ENCODE measurements at places on chromosomes 3 and 15.

DNA sequence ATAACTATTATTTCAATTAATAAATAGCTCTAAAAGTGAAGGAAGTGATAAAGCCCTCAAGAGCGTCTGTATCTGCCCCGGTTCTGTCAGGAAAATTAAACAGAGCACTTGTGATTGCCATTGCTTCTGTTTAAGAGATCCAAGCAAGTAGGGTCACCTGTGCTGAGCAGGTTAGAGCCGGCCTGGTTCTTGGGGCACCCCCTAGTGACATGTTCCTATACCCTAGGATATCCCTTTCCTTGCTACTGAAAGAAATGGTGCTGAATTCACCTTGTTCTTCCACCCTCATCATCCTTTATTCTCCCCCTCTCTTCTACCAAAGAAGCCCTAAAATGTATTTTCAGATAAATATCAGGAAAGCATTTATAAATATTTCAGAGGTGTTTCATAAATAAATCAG, 323.5 kb downstream of the RORA start:
- DNase-seq = peak; percentile 2

- DNase-seq = no peak
Observed at GRCh38 chr3:177230641-177231040, 33.4 kb upstream of the TBL1XR1 start.

- no peak for DNase-seq
Observed at GRCh38 chr3:42703695-42704025, 1.1 kb upstream of the HHATL start.

DNA sequence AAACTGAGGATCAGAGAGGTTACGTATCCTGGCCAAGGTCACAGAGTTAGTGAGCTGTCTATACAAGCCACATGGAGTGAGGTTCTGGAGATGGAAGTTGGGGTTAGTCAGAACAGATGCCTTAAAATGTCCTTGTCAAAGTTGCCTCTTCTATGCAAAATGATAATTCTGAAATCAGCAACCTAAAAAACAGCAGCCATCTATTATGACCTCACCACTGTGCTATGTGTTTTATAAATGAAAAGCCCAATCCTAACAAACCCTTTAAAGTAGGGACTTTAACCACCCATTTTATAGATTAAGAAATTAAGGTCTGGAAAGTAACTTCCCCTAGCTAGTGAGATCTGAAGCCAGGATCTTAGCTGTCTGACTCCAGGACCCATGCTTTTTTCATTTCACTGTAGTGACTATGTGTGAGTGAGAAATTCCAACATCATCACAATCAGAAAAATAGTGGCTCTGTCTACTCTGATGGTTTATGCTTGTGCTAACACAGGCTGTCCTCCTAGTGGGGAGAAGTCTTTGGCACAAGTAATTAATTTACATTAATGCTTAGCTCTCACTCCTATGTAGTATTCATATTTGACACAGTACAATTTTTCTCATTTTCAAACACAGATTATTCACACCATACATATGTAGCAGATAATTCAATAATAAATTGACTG, 143.6 kb downstream of the ANO10 start:
- no peak for DNase-seq

DNA sequence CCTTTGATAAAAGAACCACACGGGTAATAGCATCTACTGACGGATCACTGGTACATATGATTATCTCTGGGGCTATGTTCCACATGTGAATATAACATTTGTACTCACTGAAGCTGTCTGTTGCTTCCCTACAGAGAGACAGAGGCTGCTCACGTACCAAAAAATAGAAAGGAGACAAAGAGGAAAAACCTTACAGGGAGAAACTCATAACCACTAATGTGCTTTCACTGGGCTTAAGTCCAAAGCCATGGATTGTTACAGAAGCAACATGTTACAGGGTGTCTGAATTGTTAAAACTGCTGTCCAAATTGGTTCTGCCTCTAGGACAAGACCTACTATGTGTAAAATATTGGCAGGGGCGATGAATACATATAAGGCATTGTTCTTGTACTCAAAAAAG, 311.9 kb downstream of the FOXP1 start:
- DNase-seq = no peak

DNA sequence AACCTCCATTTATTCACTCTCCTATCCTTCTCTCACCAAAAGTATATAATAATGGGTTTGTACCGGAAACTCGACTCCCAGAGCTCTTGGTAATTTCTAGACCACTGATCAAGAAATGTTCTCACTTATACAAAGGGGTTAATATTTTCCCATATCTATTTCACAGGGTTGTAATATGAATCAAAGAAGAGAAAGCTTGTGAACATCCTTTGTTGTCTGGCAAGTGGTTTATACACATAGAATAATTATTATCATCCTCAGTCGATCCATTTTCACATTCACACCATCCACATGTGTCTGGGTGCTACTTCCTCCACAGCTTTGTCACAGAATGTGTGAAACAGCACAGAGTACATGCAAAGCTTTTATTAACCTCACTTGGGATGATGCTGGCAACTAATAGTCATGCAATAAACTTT, 29.9 kb upstream of the STT3B start:
- no peak for DNase-seq

- DNase-seq = no peak
Observed at GRCh38 chr15:76336254-76337058, at the start of gene ISL2. ISL2 (plus strand) TSS chr15:76336773; CDS start chr15:76336884, 111 bp downstream.

DNA sequence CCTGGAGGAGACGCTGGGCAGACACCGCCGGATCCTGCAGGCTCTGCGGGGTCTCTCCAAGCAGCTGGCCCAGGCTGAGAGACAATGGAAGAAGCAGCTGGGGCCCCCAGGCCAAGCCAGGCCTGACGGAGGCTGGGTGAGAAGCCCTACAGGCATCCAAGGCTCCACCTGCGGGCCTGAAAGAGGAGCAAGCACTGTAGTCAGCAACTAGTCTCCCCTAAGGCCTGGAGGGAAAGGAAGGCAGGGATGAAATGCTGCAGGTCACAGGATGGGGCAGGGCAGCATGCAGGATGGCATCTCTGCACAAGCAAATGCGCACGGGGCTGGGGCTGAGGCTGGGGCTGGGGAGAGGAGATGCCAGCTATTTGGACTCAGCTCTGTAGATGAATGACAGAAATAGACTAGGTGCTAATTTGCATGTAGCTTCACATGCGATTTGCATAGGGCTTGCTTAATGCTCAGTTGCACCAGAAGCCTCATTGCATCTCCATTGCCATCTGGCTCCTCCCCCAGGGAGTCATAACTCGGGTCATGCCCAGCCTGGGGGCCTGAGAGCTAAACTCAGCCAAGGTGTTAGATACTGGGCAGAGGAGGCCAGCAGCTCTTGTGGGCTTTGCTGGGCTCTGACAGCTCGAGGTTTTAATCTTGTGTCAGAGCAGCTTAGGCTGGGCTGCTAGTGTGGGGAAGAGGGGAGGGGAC, 5.2 kb upstream of the CPLX3 start:
- no peak for DNase-seq

DNA sequence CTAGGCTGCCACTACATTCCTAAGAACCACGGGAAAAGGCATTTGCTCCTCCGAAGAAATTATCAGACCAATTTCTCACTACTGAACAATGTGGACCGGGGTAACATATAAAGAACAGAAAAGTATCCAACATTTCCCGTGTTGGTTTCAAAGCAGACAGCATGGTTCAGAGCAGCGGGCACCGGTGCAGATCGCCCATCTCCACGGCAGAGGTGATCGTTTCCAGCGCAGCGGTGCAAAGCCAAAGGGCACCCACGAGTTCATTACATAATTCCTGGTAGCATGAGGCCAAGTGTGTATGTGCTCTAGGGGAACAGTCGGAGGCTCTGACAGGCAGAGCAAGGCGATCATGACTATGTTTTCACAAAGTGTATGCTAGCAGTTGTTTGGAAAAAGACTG, 13.2 kb downstream of the GRK7 start:
- DNase-seq = no peak

DNA sequence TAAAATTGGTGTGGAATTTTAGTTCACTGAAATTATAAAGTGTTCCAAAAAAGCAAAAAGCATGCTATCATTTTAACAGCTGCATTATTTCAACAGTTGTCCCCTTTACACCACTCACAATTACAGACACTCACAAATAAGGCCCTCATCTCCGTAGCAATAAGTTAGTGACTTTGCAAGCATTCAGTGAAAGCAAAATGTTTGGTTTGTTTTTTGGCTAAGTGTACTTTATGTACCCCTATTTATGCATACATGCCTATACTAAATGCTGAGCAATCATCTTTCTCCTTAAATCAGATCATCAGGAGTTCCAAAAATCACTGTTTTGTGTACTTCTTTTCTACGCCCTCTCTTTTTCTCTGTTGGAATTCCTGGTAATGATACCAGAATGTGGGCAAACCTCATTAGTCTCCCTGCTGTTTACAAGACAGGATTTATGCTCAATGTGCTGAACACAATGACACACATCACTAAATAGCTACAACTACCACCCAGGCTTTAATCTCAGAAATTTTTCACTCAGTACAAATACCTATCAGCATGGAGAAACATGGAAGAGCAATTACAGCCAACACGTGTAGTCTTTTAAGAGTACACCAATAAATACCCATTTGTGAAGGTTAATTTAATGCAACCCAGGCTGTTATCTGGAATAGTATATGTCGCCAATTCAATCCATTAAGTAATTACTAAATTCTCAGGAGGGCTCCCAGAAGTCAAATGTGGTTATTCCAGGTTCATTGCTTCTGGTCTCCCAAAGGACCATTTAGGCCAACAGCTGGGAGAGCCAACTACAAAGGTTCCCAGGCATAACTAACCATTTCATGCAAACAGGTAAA, 12.0 kb downstream of the ALDH1A2 start:
- DNase-seq = no peak

- DNase-seq = no peak
Observed at GRCh38 chr3:195708626-195709481, 11.9 kb upstream of the MUC20 start.

- no peak for DNase-seq
Observed at GRCh38 chr3:172341482-172342059, 106.7 kb downstream of the GHSR start.

GRCh38 chr3:107629566-107629965, 106.8 kb downstream of the BBX start:
- no peak for DNase-seq

Data from activated T-helper 1 cell treated with Interleukin-2 at 50 U/mL for 16 hours (primary cell).